ENCODE measurements at places on chromosomes 7 and 10. TPM values are rescaled to one million over a fixed set of nuclear protein-coding genes. Genes with fewer than 3 reads are reported as not detected.

- DNase-seq, result no peak
Observed at GRCh38 chr10:3865565-3865964, 80.6 kb upstream of the KLF6 start.

- no peak for DNase-seq
Observed at GRCh38 chr7:92763636-92764423, 72.5 kb downstream of the CDK6 start.

DNA sequence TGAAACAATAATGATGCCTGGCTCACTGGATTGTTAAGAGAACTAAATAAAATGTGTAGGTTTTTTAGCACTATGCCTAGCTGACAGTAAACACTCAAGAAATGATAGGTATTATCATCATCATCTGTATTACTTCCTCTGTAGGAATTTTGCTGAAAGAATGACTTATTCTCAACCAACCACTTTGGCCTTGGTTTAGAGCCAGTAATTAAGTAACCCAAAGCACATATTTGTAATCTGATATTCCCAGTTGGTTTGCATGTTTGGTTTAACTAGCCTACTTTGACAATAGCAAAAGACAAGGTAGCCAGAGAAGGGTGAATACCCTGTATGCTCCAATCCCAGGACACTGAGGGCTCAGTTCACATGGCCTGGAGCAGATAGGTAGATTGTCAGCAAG lies 34.4 kb downstream of the BCAP29 start:
- no peak for DNase-seq

- DNase-seq, result no peak
Observed at GRCh38 chr7:159031135-159031701, 113.4 kb downstream of the VIPR2 start.

DNA sequence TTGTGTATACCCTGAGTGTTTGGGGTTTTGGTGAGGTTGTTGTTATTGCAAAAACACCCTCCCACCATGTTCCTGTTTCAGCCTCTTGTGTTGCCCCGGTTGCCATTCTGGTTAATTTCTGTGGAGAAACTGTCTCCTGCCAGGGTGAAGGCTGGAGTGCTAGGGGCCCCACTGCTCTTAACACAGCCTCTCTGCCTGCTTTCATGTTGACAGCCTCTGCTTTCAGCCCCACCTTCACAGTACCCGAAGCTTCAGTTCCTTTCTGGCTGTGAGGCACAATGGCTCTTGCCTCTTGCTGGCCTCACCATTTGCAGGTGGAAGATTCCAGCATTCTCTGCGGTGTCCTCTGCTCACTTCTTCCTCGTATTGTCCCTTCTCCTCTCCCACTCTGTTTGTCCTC lies 19.2 kb downstream of the SLC18A2 start:
- DNase-seq, result no peak

DNA sequence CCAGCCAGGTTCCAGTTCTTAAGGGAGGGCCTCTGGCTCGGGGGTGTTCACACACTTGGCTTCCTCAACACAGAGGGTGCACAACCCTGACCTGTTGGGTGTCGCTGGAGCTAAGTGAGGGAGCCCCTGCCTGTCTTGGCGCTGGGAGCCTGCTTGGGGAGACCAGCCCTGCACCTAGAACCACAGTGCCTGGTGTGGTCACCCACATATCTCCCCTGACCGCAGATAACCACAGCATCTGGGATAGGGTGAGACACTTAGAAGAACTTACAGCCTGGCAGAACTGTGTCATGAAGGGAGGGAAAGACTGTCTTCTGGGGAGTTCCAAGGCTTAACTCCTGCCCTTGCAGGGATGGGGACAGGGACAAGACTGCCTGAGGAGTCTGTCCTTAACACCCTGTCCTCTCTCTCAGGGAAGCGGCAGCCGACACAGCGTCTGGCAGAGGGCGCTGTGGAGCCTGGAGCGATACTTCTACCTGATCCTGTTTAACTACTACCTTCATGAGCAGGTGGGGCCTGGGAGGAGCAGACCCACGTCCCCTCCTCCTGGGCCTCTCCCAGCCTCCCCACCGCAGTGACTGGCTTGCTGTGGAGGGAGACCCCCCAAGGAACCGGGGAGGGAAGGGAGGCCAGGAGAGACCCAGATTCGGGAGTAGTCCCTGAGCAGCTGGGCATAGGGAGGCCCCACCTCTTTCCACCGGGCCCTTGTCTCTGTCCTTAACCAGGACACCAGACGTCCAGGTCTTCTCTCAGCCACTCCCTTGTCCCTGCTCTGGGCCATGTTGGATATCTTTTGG lies 59.0 kb downstream of the PALD1 start:
- DNase-seq, result no peak

GRCh38 chr7:134942690-134943466 lies 43.4 kb upstream of the AGBL3 start:
- no peak for DNase-seq

DNA sequence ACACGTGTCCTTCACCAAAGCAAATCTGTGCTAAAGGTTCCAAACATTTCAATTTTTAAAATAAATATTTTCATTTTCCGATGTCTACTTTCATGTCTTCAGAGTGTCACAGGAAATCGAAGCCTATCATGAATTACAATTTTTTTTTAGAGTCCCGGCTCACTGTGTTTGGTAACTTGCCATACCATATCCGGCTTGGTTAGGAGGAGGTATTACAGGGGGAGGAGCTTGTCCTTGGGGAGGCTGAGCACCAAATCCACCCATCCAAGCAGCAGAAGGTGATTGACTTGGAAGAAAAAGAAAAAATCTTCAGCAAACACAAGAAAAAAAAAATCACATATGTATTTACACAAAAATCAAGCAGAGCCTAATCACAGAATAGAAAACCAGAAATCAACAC lies 21.3 kb downstream of the TIAL1 start:
- no peak for DNase-seq

DNA sequence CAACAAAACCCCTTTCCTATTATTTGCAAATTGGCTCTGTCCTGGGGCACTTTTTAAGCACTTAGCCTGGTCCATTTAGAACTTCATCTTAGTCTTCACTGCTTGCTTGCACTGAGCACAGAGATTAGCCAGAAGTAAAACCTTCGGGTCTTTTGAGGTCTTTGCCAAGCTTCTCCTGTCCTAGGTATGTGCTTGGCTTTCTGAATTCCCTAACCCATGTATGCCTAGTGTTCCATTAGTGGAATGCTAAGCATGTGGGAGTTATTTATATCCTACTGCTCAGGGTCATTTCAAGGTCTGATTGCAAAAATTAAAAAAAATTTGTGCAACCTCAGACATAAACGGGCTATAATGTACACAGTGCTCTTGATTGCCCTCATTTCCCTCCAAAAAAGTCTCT lies 18.0 kb downstream of the ZNF37A start:
- DNase-seq, result no peak

- DNase-seq, result no peak
Observed at GRCh38 chr10:5941579-5941978, 35.8 kb downstream of the IL15RA start.

DNA sequence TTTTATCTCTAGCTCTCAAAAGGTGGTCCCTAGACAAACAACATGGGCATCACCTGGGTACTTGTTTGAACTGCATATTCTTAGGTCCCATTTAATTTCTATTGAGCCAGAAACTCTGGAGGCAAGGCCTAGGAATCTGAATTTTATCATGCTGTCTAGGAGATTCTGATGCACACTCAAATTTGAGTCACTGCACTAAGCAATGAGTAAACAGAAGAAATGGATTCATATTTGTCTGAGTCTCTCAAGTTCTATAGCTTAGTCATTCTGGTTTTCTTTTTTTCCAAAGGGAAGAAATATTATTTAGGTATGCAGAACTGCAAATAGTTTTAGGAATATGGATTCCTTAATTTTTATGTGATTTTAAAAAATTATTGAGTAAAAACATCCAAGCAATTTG lies 185.5 kb downstream of the SEMA3A start:
- no peak for DNase-seq

DNA sequence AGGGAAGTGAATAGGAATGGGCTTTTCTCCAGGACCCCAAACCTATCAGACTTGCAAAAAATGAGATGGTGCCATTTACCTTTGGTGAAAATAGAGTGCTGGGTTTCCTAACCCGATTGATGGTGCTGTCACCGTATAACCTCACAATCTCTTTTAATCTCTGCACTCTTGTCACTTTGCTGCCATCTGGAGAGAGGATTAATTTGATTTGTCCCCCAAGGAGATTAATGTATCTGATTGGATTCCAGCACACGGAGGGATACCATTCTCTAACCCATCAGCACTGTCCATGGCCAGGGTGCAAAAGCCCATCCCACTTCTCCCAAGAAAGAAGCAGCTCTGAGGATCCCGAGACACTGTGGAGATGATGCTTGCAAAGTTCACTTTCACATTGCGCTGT lies 86.3 kb upstream of the NFE2L3 start:
- no peak for DNase-seq

DNA sequence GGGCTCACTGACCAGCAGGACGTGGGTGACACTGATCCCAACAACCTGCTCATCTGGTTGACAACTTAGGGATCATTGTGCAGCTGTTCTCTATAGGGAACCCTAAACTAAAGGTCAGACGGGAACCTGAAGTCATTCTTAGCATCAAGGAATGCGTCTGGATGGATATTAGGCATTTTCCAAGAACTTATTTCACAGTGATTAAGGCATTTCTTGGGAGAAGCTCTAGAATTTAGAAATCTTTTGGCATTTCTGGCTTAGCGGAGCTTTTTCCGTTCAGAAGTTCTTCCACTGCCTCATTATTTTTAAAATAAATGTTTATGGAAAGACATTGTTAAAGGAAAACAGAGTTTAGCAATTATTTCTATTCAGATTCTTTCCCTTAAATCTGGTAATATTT lies 303.3 kb upstream of the IGFBP3 start:
- no peak for DNase-seq

The OR9A2 gene
- not detected for polyA plus RNA-seq

The ERVW-1 gene
- polyA plus RNA-seq, result 0.55 TPM

The ZNF277 gene
- polyA plus RNA-seq, result 39.1 TPM

The PDLIM1 gene
- 70.0 TPM for polyA plus RNA-seq

The ADRB1 gene
- 0.06 TPM for polyA plus RNA-seq
